ENCODE measurements at places on chromosomes 11 and 22.
A peak's percentile ranks its signal among the peaks of the same experiment; 100 is the strongest.

DNA sequence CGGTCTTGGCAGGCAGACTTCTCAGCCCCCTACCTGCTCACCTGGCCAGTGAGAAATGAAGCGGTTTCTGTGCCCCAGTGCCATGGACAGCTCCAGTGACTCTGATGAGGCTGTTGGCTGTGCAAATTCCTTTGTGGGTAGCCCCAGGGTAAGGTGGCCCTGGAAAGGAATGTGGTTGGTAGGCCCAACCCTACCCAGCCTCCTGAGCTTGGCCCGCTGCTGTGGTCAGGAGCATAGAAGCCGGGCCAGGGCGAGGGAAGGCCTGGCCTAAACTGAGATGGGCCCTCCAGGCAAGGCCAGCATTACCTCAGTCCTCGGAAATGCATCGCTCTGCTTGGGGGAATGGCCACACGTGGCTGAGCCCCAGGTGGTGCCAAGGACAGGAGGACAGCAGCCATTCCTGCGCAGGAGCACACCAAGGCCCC is 16.9 kb downstream of the DAGLA start:
- no peak for DNase-seq

GRCh38 chr11:23903044-23903704 is 593.7 kb upstream of the LUZP2 start:
- no peak for DNase-seq

GRCh38 chr11:74397501-74398243 is 561 bp downstream of the PGM2L1 start:
- peak; percentile 36 for DNase-seq

DNA sequence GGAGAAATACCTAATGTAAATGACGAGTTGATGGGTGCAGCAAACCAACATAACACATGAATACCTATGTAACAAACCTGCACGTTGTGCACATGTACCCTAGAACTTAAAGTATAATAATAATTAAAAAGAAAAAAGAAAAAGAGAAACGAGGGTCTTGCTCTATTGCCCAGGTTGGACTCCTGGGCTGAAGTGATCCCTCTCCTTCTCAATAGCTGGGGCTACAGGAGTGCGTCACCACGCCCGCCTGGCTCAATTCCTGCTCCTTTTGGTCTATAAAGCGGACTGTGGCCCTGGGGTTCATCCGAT is 521 bp upstream of the PTS start:
- DNase-seq: no peak

DNA sequence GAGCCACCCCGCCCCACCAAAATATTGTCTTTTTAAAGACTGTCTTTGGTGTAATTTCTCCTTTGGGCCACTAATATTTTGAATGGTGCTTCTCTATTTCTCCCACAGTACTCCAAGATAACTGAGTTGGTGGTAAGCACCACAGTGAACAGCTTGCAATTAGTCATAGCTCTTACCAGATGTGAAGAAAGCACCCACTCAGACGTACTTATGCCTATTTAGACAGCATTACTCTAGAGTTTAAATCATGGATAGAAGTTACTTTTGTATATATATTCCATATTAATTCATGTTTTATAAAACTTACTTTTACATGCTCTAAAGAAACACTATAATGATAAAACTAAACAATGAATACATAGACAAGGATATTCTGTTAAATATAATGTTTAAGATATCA is 12.7 kb downstream of the ANO3 start:
- no peak for DNase-seq

All from K562 (cell line).